ENCODE measurements at places on chromosomes 7 and 10.

DNA sequence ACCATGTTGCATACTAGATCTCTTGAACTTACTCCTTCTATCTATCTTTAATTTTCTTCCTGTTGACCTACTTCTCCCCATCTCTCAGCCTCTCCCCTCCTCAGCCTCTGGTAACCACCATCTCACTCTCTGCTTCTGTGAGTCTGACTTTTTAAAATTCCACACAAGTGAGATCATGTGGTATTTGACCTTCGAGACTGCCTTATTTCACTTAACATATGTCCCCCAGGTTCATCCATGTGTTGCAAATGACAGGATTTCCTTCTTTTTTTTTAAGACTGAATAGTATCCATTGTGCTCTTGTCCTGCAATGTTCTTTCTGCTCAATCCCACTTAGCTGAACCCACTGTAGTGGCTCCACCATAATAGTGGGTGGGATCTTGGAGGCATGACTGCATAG, 51.4 kb upstream of the DNAJC1 start:
- no peak for DNase-seq

DNA sequence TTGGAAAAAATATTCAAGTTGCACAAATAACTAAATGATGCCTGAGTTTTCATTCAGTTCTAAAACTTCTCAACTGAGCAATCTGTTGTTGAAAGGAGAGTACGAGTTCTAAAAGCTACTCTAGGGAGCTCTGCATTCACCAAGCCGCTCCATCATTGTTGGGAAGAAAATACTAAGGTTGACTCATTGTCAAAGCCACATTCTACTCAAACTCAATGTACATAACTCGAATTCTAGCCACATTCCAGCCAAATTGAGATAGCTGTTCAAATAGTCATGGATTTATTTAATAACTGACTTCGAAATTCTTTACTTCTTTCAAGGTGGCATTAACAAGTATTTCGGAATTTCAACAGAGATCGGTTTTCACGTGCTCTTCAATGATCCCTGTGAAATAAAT, 63.4 kb downstream of the KIAA1217 start:
- no peak for DNase-seq

DNA sequence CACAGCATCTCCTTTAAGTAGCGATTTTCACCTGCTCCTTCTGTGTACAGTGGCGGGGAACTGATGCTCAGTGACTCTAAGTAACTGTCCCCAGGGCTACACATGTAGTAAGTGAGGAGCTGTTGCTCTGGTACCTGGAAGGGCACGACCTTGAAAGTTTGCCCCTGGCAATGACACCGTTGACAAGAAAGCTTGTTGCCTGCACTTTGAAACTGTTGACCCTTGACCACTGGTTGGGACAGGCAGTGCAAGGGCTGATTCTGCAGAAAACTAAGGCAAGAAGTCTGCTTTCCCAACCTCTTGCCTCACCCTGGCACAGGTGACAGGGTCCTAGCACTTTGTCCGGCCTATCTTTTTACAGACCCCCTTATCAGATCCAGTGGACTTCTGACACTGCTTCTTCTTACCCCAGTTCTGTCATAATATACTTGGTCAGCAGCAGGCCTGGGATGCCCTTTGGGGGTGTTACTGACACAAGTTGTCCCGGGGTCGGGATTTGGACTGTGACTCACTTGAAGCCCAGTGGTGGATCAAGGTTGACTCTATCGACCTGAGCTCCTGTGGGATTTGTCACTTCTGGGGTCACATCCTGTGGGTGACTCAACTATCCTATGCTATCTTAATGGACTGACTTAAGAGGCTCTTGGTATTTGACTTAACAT, 5.8 kb downstream of the ACSL5 start:
- no peak for DNase-seq

- no peak for DNase-seq
Measured at GRCh38 chr7:16961641-16962040, 79.9 kb upstream of the AGR3 start.

GRCh38 chr7:53628775-53629174, 593.3 kb downstream of the POM121L12 start:
- no peak for DNase-seq

DNA sequence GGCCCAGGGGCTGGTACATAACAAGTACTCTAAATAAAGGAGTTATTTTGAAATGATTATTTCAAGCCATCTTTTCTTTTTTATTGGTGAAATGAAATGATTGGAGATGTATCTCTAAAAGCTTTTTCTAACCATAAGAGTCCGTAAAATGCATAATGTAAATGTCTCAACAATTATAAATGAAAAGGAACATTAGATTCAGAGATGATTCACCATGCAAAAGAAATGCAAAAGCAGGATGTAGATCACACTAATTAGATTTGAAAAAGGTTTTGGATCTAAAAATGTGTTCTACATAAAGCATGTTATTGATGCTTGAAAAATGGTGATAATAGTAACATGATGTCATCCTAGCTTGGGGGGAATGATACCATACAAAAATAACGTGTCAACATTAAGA, 15.6 kb downstream of the SLC26A4 start:
- DNase-seq: no peak

- no peak for DNase-seq
Measured at GRCh38 chr7:124074007-124074406, 41.1 kb upstream of the TMEM229A start.

GRCh38 chr10:95832216-95833041, 75.3 kb upstream of the CC2D2B start:
- DNase-seq: no peak

DNA sequence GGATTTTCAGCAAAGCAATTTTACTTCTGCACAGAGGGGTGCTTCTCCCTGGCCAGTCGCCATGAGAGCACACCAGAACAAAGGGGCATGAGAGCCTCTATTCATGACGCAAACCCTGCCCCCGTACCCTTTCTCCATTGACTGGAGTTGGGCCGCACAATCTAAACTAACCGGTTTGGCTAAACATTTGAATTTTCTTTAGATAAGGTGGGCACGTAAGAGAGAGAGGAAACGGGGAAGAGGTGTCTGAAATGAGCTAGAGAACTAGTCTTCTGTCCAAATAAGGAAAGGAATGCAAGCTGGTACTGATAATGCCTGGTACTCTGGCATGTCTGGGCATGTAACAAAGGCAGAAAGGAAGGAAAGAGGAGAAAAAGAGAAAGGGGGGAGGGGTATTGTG, 13.2 kb upstream of the SCIN start:
- no peak for DNase-seq

DNA sequence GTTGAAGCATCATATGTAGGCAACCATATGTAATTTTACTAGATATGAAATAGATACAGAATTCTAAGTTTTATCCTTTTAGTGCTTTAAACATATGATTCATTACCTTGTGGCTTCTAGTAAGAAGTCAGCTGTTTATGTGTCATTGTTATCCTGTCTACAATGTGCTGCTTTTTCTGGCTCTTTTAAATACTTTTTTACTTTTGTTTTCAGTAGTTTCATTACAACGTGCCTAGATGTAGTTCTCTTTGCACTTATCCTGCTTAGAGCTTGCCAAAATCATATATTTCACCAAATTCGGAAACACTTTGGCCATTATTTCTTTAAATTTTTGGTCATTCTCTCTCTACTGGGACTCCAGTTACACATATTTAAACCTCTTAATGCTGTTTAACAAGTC, 26.4 kb downstream of the YAE1 start:
- no peak for DNase-seq

- DNase-seq: no peak
Measured at GRCh38 chr10:85012305-85012704, 683.9 kb downstream of the CCSER2 start.

- DNase-seq: peak; percentile 55
Measured at GRCh38 chr7:101671371-101672356, 42.6 kb upstream of the MYL10 start.

GRCh38 chr10:52484206-52485065, 170.4 kb downstream of the DKK1 start:
- DNase-seq: no peak

DNA sequence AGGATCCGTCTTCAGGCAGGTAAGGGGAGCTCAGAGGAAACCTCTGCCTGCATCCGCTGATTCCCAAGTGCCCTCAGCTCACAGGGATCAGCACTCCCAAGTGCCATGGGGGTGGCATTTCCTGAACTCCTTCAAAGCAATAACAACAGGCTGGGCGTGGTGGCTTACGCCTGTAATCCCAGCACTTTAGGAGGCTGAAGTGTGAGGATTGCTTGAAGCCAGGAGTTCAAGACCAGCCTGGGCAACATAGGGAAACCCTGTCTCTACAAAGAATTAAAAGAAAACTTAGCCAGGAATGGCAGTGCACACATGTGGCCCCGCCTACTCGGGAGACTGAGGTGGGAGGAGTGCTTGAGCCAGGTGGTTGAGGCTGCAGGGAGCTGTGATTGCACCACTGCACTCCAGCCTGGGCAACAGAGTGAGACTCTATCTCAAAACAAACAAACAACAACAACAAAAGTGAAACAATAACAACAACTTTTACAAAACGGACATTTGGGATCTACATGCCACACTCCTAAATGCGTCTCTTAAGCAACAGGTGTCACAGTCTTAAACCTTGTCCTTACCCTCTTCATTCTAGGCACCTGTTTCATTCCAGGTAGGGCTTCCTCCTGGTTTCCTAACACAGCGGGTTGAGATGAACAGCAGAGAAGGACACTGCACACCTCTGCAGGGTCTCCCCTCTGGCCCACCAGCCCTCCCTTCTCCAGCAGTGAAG, 73.8 kb downstream of the PAXIP1 start:
- DNase-seq: no peak

DNA sequence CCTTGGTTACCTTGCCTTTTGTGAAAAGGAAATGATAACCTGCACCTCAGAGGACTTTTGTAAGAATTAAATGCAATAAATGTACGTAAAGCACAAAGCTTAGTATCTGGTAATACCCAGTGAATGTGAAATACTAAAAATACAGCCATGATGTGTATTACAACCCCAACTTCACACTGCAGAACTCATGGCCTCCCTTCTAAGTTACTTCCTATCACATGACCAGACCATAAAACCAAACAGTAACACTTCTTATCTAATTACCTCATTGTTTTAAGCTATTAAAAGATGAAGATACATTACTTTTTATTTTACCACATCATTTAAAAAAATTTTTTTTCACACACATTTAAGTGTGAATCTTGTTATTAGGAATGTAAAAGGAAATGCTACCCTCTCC, 29.0 kb downstream of the VPS41 start:
- DNase-seq: no peak

DNA sequence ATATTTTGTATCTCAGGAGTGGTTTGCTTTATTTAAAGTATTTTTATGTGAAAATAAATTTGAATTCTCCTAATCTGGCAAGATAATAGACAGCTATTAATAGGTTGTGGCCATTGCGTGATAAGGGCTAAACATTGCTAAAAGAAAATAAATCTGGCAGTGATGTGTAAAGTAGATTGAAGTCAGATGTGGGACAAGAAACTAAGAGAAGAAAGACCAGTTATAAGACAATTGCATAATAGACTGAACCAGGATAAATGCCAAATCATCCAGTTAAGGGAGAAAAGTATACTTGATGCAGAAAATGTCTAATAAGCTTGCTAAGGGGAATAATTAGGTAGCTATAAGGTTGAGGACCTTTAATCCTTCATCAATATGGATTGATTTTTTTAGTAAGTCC, 197.5 kb upstream of the CSTF2T start:
- DNase-seq: no peak

- DNase-seq: no peak
Measured at GRCh38 chr7:159033473-159033825, 111.2 kb downstream of the VIPR2 start.

DNA sequence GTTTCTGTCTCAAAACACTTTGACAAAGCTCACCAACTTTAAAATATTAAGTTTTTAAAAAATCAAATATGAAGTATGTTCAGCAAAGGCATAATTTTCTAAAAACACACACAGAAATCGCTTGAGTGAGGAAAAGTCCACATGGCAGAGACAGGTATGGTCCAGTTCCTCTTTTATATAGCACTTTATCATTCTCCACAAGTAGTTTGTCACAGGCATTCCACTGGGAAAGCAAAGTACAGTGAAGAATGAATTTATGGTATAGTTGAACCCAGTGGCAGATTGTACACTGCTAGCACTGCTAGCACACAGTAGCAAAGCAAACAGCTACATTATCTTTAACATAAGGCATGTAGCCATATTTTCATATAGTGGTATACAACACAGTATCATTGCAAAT, 102.3 kb downstream of the HECTD2 start:
- no peak for DNase-seq

DNA sequence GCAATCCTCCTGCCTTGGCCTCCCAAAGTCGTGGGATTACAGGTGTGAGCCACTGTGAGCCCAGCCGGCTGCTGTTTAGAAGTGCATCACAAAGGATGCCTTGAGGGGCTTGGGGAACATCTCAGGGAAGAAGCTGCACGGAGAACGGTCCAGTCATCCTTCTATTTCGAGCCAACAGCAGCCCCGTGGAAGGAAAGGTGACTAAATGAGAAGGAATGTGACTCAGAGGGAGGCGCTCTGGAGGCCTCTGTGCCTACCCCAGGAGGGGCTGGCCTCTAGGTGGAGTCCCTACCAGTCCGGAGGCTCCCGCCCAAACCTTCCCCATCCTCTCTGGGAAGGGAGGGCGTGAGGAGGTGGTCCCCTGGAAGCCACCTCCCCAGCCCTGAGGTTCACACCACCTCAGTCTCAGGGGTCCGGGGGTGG, 76.2 kb downstream of the CTBP2 start:
- DNase-seq: peak; percentile 45

DNA sequence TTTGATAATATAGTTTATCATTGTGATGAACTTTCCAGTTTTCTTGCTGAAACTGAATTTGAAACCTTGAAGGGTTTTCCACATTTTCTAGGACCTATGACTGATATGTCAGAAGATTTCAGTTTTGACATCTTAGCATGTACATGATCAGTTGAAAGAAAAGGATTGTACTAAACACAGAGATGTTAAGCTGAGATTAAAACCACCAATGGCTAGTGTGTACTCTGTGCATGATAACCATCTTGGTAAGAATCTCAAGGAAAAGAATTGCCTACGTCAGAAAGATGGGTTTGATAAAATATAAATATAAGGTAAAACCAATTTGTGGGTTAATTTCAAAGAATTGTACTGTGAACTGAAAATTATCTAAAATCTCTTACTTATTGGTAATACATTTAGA, 776.4 kb downstream of the GATA3 start:
- DNase-seq: no peak

DNA sequence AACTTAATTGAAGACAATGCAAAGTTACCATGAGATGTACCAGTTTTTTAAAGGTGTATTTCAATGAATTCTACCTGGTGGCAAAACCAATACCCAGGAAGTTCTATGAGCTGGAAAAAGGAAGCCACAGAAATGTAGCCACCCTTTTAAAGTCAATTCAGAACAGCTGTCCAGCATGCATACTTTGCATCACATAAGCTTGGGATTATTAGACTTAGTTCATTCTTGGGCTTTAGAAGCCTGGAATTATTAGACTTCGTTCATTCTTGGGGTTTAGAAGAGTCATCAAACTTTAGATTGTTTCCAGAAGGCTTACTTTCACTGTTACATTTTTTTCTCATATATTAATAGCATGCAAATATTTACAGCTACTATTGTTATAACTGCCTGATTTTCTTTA, 20.9 kb downstream of the SLC25A13 start:
- DNase-seq: no peak

All from Right ventricle myocardium superior (tissue), 1 donor.